ENCODE measurements at places on chromosomes 16 and 17.

- DNase-seq = no peak
Measured at GRCh38 chr16:89112377-89113151, 18.9 kb downstream of the ACSF3 start.

- DNase-seq = no peak
Measured at GRCh38 chr17:29617481-29618271, 5.0 kb downstream of the CORO6 start.

GRCh38 chr17:56756536-56756935 lies 77.2 kb downstream of the C17orf67 start:
- DNase-seq = no peak

DNA sequence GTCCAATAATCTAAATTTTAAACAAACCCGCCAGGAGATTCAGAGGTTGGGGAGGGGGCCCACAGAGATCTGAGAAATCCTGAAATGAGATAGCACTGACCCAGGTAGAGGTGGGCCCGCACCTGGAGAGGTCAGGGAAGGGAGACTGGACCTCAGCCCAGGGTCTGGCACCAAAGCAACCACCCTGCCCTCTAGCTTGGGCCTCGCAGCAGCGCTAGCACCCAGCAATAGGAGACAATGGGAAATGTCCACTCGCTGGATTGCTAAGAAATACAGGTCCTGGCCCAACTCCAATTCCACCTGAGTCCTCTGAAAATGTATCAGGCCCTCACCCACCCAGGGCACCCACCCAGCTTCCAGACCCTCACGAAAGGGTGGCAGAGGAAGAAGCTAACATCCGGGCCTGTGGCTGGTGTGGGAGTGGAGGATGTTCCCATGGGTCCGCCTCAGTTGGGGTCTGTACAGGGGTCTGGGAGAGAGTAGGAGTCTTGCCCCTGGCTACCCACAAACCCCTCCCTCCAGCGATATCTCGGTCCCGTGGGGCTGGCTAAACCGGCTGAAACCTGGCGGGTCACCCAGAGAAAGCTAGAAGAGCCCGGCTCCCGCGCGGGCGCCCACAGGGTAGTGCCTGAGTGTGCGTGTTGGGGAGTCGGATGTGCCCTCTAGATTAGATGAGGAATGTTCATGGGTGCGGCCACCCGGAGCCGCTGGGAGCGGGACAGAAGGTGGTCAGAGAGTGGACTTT lies 1.1 kb downstream of the PLLP start:
- no peak for DNase-seq

DNA sequence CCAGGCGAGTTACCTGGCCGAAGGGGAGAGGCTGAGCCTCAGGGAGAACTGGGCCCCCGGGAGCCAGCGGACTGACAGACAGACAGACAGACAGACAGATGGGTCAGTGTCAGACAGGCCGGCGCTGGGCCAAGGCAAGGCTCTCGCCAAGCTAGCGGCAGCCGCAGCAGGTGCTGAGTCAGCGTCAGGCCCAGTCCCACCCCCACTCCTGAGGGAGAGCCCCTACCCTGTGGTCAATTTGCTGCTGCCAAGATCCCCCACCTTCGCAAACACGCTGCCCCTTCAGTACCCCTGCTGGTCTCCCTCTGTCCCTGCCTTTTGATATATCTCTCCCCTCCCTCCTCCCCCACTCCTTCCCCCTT lies 1.5 kb downstream of the FGF11 start:
- DNase-seq = peak; percentile 49

- DNase-seq = no peak
Measured at GRCh38 chr16:48597563-48598387, 12.2 kb downstream of the N4BP1 start.

DNA sequence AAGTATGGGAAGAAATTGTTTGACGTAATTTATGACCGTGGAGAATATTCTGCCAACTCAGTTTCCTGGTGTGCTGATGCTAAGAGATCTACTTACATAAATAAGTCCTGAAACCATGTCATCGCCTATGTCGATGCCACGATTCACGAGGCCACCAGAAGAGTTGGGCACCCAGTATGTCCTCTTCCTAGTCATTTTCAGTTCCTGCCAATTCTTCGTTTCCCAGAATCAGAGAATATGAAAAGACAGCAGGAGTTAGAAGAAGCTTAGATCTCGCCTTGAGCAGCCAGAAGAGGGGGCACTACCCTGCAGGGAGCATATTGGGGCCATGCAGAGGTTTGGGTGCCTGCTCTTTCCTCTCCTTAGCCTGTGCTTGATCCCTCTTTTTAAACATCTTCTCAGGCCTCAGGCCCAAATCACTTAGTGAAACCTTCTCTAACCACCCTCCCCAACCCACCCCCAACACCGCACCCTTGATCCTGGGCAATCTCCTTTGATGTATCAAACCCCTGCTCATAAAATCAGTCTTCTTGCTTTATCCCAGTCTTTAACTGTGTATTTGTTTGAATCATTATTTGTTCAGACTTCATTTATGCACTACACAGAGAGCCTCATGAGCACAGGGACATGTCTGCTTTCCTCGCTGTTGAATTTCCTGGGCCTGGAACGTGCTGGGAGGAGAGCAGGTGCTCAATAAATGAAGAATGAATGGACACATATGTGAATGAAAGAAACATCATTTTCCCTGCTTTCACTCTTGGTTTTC lies 12.2 kb upstream of the LONP2 start:
- DNase-seq = no peak
